NCI-H1105 treated with DMSO at 0.1 percent for 48 hours (cell line): ENCODE measurements at places on chromosomes 6 and 20.
A peak's percentile ranks its signal among the peaks of the same experiment; 100 is the strongest.

- no peak for DNase-seq
These were observed at the start of gene THEMIS for GRCh38 chr6:127900935-127901334. THEMIS (minus strand) TSS chr6:127901058; CDS start chr6:127900932, 126 bp downstream.

DNA sequence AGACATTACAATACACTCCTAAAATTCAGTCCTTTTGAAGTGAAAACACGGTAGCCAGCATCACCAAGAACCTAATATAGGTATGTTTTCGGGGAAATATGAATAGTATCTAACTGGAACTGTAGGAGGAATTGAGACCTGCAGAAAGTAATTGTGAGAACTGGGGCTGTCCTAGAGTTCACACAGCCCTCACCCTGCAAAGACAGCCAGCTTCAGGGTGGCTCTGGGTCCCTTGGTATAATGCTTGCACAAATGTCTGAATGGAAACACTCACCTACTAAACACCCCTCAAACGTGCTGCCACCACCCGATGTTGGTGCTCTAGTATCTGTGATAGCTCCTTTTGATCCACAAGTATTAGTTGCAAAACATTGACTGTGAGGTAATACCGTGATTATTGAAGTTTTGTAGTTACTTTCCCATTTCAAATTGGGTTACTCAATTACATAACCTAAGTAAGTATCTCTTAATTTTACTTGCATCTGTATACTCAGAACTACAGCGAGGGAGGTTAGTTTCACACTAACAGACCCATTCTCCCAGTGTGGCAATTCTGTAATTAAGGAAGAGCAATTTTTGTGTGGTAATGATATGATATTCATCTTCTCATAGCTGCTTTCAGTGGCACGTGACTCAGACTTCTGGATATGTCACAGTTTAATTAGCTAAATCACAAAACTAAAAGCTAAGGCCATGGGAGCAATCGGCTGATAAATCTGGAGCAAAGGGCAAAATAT lies 129.5 kb downstream of the INSM1 start:
- DNase-seq, result no peak

- no peak for DNase-seq
These were observed 68.6 kb upstream of the PRSS16 start for GRCh38 chr6:27178860-27179259.

DNA sequence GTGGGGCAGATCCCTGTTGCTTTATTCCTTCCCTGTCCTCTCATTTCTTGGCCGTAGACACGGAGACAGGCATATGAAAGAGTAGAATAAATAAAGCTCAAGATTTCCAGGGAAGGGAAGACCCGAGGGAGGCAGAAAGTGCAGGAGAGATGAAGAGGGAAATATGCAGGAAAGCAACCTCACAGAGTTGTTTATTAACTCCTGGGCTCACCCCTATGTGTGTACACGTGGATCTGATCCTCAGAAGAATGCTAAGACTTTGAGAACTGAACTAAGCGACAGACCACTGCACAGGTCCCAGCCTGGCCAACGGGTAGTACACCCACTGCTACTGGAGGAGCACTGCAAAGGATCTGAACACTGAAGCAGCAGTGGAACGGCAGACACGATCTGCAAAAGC lies 156.2 kb downstream of the KIF16B start:
- no peak for DNase-seq

GRCh38 chr6:16762550-16763477 lies 1.6 kb upstream of the ATXN1 start:
- DNase-seq, result peak; percentile 67
